ENCODE measurements at places on chromosomes 4 and X.

GRCh38 chr4:89913623-89914022, 19.0 kb downstream of the MMRN1 start:
- no peak for DNase-seq

GRCh38 chrX:40316502-40316901, 218.7 kb upstream of the BCOR start:
- no peak for DNase-seq

GRCh38 chr4:137422666-137423065, 109.6 kb downstream of the PCDH18 start:
- no peak for DNase-seq

DNA sequence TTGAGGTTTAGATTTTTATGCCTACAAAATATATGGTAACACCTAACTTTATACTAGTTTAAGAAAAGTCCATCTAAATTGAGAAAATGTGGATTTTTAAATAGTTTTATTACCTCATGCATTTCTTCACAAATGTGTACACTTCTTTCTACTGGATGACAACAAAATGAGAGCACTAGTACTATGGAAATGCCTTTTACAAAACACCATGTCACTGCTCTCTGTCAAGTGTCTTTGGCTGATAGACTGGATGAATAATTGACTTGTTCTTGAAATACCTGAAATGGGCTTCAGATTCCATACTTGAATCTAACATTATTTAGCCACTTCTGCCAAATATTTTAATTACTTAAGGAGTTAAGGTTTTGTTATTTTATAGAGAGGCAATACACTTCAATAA, 49.5 kb downstream of the AMELX start:
- no peak for DNase-seq

DNA sequence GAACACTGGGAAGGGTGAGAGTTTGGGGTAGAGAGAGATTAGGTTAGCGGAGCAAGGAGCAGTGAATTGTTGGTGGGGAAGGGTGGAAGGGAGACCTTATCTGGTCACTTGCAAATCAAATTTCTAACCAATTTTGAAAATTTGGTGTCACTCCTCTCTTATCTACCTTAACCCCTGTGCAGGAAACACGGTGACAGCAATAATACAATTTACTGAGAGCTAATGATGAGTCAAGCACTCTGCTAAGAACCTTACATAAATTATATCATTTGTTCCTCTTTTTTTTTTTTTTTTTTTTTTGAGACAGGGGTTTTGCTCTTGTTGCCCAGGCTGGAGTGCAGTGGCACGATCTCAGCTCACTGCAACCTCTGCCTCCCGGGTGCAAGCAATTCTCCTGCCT, 116.4 kb downstream of the C4orf51 start:
- DNase-seq, result no peak

Data from glutamatergic neuron (in vitro differentiated cells).